ENCODE measurements at places on chromosomes 6 and 20.
A peak's percentile ranks its signal among the peaks of the same experiment; 100 is the strongest.

DNA sequence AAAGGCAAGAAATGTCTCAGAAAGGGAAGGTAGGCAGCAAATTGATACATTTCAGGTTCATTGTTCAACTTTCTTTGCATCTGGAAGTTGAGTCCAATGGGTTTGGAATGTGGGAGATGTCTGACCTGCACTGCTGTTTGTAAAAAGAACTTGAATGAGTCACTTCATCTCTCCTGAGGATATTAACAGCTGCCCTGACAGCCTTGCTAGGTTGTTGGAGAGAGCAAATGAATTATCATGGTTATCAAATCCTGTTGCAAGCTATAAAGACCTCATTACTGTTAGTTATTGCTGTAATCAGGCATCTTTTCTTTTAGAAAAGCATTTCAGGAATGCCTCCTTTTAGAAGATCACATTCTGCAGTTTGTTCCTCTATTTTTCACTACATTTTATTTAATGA is 23.0 kb upstream of the FLRT3 start:
- DNase-seq = no peak

GRCh38 chr20:2335096-2335870 is 39.5 kb downstream of the TGM3 start:
- no peak for DNase-seq

DNA sequence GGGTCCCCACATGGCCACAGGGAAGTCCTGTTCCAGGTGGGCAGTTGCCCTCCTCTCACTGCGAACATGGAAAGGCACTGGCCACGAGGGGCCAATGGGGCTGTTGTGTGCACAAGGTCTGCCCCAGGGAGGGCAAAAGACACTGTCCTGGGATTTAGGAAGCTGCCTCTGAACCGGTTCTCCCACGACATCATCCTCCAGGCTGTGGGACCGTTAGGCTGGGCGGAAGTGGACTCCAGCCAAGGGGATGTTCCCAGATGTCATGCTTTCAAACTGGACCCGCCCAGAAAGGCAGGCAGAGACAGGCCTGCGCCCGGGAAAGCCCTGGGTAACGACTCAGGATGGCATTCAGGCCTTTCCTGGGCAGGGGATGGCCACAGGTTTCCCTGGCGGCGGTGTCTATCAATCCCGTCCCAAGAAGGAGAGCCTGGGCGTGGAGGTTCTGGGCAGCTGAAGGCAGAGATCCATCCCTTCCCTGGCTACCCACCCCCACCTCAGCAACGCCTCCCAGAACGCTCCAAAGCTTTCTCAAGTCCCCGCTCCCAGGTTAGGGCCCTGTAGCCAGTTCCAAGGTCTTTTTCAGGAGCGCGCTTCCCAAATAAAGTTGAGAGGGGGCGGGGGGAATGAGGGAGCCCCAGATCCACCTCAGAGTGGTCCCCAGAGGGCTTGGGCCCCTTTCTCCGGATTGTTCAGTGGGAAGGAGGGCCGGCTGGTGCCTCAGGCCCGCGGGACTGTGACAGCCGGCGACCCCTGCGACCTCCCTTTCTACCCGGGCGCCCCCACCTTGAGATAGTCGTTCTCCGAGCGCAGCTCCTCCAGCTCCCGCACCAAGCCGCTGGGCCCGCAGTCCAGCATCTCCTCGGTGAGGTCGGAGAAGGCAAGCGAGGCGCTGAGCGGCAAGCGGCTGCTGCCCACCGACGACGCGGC is 13.8 kb upstream of the TLDC2 start:
- DNase-seq = peak; percentile 73

DNA sequence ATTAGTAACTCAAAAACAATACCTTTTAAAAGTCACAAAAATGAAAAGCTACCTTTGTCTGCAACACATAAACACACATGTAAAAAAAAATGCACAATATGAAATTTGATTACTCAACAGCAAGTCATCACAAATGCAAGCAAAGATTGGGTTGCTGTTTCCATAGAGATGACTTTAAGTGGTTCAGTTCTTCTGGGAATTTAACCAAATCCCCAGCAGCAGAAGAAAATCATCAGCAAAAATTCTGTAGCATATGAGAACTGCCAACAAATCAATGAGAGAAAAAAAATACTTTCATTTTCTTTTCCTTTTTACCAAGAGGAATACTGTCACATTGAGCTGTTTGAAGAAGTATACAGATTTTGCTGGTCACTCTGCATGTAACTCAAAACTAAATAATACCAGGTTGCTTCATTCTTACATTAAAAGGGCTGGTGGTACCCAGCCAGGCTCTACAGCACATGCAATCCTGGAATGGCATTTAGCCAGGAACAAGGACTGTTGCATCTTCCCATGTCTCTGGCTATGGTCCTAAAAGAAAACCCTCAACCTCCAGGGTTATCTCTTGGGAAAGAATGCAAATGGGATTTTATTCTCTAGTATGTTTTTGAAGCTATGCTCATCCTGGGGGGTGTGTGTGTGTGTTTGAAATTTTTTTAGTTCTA is 158.3 kb downstream of the OPRM1 start:
- DNase-seq = no peak

DNA sequence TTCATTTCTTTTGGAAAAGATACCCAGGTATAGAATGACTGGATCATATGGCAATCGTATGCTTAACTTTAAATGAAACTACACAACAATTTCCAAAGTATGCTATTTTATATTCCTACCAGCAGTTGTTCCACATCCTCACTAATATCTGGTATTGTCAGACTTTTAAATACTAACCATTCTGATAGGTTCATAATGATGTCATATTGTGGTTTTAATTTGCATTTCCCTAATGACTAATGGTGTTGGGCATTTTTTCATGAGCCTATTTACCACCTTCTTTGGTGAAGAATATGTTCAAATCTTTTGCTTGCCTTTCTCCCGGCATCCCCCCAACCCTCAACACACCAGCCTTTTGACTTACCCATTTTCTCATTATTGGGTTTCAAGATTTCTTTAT is 96.2 kb upstream of the HMGN3 start:
- no peak for DNase-seq

GRCh38 chr20:56447227-56447626 is 21.2 kb upstream of the RTF2 start:
- no peak for DNase-seq

DNA sequence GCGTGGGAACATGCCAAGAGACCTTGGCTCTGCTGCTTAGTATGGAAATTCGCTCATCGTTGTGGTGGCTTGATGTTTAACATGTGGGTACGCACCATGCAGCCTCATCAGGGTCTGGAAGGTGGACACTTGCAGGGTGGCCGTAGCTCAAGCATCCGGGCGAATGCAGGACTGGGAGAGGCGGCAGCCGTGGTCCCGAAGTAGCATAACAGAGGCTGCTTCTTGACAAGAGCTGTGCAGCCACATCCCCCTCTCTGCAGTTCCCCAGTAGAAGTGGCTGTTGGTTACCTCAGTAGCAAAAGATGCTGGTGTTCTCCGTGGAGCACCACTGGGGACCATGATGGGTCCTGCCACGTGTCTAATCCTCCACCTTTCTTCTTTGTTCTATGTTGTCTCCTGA is 195.0 kb downstream of the THBS2 start:
- no peak for DNase-seq
